ENCODE measurements at places on chromosomes 1 and 21.

DNA sequence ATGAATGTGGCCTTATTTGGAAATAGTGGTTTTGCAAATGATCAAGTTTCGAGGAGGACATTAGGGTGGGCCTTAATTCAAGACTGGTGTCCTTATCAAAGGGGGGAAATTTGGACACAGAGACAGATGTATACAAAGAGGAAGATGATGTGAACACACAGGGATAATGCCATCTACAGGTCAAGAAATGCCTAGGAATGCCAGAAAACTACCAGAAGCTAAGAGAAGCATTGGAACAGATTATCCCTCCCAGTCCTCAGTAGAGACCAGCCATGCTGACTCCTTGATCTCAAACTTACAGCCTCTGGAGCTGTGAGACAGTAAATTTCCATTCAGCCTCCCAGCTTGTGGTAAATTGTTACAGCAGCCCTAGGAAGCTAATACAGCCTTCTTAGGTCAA is 151.4 kb downstream of the PTGER3 start:
- no peak for DNase-seq

DNA sequence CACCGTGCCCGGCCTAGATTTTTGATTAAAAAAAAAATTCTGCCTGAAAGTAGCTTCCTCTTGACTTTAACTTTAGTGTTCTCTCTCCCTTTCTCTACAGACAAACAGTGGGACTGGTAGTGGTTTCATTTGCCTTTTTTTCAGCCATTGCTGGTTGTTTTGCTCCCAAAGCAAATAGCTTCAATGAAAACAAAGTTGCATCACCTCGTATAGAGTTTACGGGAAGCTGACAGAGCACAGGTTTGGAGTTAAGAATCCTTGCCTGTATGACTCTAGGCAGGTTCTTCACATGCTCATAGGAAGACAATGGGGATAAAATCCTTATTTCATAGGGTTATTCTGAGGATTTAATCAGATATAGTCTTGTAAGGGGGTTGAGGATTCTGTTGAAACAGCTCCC is 21.6 kb downstream of the AADACL4 start:
- DNase-seq = no peak

DNA sequence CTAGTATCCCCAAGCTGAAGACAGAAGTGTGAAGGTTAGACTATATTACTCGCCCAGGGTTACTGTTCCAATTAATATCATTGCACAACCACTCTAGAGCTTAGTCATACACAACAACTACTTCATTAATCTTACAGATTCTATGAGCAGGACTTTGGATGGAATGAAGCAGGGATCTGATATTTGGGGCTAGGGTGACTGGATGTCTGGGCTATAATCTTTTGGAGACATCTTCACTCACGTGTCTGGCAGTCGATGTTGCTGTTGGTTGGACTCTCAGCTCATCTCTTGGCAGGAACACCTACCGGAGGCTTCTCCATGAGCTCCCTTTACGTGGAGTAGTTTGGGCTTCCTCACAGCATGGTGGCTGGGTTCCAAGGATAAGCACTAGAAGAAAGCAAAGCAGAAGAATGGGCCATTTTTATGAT is 519.2 kb upstream of the B3GALT2 start:
- DNase-seq = no peak

DNA sequence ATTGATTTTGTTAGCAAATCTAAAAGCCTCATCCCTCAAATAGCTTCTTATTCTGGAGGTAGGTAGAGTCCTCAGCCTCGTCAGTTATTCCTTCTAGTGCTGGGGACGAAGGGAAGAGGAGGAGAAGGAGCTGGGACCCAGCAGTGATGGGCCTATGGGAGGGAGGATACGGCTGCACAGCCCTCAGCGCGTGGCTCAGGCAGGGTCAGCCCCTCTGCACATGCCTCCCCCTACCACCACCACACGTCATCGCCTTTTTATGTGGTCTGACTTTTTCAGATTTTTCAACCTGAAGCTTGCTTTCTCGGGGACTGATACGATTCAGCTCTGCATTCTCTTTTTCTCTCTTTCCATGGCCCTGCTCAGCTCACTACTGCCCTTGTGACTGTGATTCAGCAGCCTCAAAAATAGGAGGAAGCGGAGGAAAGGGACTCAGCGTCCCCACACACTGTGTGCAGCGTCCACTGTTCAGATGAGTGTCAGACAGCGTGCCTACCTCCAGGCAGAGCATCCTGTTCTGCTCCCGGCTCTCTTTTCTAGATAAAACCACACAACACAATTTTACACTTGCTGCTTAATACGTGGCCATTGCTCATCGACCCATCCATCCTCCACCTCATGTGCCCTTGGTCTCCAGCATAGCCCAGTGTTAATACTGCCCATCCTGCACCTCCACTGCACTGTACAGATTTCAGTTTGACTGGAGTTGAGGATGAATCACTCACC is 827 bp downstream of the OR2B11 start:
- no peak for DNase-seq

DNA sequence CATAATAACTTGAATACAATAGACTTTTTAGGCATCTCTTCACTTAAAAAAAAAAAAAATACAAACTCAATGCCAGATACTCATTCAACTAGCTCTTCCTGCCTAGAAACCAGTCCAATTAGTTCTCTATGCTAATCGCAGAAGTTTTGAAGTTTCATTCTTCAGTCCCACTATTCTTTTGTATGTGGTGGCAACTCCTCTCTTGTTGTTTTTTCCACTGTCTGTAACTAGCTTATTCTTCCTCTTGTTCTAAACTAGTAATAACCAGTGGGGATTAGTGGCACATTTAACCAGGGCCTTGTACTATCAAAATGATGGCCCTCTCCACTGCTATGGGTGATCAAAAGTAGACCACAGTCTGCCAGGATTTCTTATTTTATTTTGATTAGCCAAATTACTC is 52.5 kb downstream of the SELENOF start:
- no peak for DNase-seq

DNA sequence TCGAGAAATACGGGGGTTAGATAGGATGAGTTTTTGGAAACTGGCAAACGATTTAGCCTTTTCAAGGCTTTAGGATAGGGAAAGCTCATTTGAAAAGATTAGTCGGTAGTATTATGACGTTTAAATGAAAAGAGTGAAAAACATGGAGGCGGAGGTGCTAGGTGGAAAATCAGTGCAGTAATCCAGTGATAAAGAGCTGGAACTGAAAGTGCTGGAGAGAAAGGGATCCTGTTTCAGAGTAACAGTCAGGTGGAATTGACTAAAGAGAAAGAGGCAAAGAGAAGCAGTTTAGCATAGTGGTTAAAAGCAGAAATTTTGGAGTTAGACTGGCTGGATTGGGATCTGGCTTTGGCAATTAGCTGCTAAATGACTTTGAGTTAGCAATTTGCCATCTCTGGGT is 945 bp downstream of the WDR3 start:
- DNase-seq = no peak

- DNase-seq = no peak
Measured at GRCh38 chr1:80056179-80056578, 1049.6 kb upstream of the ADGRL4 start.

DNA sequence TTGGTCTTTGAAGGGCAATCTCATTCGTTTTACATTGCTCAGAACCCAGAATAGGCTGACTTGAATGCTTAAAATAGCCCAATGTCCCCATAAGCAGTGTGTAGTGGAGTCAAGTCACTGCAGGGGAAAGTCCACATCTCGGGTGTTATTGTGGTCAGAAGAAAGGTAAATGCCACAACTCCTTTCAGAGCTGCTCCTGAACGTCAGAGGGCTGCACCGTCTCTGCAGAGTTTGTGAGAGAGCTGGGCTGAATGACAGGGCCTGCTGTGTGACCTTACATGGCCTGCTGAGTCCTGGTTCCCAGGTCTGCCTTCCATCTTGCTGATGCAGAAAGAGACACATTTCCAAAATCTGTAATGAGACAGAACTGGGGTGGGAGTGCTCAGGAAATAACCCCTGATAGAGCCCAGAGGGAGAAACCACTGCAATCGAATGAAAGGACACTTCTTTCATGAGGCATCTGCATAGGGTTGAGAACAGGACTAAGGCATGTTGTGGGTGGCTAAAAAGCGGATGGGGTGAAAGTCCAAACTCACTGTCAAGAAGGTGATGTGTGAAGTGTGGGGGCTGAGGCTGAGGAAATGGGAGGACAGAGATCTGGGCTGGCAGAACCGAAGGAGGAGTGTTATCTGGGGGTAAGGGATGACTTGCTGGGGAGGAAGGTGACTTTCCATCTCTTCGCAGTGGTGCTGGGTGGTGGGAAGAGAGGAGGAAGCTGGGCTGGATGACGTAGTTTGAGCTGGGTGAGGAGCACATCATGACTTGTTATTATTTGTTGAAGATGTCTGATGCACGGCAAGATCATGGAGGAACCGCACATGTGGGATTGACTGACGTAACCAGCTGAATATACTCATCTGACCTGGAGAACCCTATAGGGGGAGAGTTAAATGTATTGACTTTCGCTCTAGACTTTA is 33.7 kb downstream of the XCL2 start:
- DNase-seq = no peak

DNA sequence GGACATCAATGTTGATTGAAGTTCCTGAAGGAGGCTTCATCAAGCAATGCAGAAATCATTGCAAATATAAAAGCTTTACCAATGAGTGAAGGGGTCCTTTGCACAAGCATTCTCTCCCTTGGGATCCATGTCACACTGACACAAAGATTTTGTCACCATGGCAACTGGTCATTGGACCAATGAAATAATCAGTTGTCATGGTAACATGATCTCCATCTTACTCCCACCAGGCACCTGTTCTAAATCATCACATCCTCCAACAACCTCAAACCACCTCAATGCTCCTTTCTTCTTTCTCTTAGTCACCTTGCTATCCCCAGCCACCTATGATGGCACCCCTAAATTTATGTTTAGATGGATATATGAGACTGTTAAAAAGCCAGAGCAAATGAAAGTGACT is 13.5 kb upstream of the FOXJ3 start:
- DNase-seq = no peak

DNA sequence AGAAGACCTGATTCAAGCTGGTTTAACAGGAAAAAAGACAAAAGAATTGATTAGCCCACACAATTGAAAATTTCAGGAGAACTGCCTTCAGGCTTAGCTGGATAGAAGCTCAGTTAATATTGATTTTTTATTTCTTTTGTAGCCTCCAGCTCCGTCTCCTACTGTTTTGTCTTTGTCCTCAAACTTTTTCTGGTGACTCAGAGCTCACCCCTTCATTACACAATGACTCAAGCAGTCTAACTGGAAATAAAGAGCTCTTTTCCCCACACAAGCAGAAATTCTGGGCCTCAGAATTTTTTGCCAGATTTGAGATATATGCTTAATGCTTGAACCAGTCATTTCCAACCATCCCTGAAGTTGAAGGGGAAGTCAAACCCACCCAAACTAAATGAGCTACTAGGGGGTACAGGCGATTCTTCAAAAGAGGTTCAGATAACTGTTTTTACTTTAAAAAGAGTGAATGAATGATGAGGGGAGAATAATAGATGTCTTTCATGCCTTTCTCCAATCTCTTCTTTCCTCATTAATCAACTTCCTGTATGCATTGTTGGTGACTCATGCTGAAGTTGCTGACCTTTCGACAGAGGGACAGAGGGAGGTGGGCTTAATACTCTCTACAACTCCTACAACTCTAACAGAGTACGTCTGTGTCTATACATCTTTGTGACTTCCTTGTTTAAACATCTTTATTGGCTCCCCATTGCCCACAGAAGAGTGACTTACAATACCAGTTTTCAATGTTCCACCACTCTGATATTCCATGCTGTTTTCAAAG is 6.2 kb upstream of the ACP6 start:
- no peak for DNase-seq

GRCh38 chr1:168178227-168178637 is 530 bp upstream of the TIPRL start:
- no peak for DNase-seq

DNA sequence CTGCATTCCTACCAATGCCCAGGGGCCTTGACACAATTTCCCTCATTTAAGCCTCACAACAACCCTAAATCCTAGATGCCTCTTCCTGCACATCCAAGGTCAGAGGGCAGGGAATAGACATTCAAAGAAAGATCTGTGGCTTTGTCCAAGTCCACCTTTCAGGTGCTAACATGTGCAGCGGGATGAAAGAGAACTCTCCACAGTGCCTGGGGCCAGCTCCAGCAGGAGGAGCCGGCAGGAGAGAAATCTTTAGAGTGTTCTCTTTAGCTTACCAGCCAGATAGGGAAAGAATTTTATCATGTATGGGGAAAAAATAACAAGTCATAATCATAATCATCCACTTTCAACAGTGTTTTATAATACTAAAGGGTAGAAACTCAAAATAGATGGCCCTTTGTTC is 319.7 kb downstream of the MATN1 start:
- DNase-seq = no peak

GRCh38 chr1:152047730-152048415 is 11.1 kb upstream of the S100A11 start:
- peak; percentile 64 for DNase-seq

- DNase-seq = peak; percentile 56
Measured at GRCh38 chr1:4612991-4613390, 41.4 kb upstream of the AJAP1 start.

- no peak for DNase-seq
Measured at GRCh38 chr1:202411422-202411821, 62.9 kb downstream of the PPP1R12B start.

GRCh38 chr1:200267937-200268336 is 141.9 kb downstream of the ZNF281 start:
- DNase-seq = no peak
